ENCODE measurements at places on chromosomes 7 and 10. TPM values are rescaled to one million over a fixed set of nuclear protein-coding genes. Genes with fewer than 3 reads are reported as not detected.

LUC7L2 gene
- 133 TPM for total RNA-seq

TCAF2 gene
- 36.4 TPM for total RNA-seq

- DNase-seq = no peak
These were observed 214.7 kb downstream of the EMX2 start for GRCh38 chr10:117757086-117757720.

GRCh38 chr7:69656077-69656476 lies 57.8 kb downstream of the AUTS2 start:
- no peak for DNase-seq

DNA sequence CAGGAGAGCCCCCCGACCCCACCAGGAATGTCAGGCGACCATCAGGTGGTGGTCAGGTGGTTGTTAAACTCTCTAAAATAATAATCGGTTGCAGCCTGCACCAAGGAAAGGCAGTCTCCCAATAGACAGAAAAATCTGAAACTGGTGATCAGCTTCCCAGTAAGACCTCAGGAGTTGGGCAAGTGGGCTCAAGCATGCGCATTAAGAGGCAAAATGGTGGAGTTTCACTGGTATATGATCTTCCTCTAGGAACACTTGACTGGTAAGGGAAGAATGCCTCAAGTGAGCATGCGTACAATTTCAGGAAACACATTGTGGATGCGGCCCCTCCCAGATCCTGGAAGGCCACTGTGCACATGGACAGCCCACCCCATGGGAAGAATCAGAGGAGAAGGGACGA lies 619.9 kb downstream of the TYW1 start:
- no peak for DNase-seq

DNA sequence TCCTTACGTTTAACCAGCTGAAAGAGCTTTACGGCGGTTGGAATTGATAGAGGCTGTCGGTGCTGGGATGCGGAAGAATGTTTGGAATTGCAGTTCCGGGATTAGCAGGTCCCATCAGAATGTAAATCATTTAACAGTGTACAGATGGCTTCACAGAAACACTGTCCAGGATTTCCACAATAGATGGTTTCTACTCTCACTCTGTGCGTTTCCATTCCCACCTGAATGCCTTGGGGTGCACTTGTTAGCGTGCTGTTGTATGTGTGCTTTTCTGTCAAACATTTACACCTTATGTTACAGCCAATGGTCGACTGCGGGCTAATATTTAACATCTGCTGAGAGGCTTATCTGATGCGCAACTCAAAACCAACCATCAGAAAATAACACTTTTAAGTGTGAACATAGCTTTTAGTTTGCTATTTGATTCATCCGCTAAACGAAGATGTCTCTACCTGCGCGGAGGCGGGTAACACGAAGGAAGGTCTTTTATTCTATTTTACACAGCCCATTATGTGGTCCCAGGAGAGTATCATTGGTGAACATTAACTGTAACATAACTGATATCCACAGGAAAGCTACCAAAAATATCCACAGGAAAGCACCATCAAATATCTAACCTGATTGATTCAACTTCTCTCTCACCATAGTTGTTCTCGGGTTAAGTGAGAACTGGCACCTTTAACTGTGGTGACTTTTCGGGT lies 179.0 kb downstream of the PRPF18 start:
- no peak for DNase-seq
